GF-D8 (cell line): ENCODE measurements at places on chromosomes 11 and 22.

DNA sequence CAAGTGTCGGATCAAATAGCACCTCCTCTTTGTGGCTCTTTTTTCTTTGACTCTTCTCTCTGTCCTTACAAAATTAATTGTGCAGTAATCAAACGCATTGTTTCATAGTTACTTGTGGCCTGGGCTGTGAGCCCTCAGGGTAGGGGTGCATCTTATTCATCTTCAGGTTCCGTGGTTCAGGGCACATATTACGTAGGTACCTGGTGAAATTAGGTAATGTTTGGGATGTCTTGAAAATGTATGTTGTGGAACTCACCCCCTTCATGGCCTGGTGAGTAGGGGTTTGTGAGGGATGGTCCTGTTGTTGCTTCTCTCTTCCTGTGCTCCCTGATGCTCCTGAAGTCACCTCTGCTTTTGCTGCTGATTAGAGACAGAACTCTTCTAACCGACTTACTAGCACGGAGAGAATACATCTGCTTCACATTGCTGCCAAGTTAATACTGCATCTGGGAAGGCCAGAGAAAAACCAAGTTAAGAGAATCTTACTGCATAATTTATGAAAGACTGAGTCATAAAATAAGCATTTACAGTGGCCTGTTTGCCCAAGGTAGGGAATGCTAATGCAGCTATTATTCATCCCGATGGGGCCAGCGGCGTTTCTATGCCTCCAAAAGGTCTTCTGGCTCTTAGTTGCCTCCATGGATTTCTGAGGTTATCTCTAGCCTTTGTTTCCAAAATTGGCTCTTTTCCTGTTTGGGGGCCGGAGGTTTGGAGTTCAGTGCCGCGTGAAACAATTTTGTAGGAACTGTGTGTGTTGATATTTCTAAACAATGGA lies 66.9 kb downstream of the TBC1D22A start:
- DNase-seq = no peak

DNA sequence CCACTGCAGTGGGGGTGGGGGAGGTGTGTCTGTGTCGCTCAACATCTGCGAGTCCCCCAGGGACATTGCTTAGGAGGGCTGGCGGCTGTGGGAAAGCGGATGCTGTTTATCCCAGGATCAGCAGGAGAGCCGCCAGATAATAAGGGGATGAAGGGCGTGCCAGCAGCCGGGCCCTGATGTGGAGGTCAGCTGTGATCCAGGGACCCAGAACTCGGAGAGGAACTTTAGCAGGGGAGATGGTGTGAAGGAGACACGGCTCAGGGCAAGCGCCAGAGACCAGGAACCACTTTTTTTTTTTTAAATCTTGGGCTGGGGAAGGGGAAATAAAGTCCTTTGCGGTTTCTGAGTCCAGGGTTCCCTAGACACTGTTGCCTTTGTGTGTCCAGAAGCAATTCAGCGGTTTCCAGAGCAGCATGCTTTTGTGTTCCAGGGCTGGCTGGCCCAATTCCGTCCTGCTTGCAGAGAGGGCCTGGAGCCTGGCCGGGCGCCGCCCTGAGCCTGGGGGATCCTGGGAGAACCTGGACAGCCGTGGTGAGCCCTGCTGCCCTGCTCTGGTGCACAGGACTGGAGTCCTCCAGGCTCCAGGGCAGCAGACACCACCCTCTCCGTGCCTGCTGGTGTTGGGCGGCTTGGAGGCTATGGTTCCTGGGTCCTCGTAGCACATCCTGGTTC lies at the start of gene GRAMD4:
TSS of gene GRAMD4 (plus strand) at position 557 of the 672 bp plus-strand sequence. CDS start 6,414 bp downstream, outside the sequence.
- peak; percentile 51 for DNase-seq

DNA sequence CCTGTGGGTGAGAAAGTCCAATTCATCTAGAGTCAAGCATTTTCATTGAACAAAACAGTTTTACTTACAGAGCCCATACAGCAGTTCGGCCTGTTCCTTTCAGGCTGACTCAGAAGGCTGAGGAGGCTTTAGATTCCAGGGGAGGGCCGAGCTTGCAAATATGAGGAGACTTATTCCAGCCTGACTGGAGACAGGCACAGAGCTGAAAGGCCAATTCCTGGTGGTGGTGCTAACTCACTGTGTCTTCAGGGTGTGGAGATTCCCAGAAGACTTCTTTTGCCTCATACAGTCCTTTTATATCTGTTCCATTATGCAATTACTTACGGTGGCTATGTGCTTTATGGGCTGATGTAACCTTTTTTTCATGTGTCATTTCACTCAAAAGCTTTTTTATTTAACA lies at the start of gene OR51E2:
TSS of gene OR51E2 (minus strand) at position 269 of the 400 bp plus-strand sequence. CDS start 15,142 bp downstream, outside the sequence.
- no peak for DNase-seq

GRCh38 chr11:114886644-114887265 lies 208.4 kb downstream of the NXPE2 start:
- no peak for DNase-seq

- DNase-seq = no peak
Observed at GRCh38 chr11:31974366-31975136, 116.3 kb upstream of the RCN1 start.

DNA sequence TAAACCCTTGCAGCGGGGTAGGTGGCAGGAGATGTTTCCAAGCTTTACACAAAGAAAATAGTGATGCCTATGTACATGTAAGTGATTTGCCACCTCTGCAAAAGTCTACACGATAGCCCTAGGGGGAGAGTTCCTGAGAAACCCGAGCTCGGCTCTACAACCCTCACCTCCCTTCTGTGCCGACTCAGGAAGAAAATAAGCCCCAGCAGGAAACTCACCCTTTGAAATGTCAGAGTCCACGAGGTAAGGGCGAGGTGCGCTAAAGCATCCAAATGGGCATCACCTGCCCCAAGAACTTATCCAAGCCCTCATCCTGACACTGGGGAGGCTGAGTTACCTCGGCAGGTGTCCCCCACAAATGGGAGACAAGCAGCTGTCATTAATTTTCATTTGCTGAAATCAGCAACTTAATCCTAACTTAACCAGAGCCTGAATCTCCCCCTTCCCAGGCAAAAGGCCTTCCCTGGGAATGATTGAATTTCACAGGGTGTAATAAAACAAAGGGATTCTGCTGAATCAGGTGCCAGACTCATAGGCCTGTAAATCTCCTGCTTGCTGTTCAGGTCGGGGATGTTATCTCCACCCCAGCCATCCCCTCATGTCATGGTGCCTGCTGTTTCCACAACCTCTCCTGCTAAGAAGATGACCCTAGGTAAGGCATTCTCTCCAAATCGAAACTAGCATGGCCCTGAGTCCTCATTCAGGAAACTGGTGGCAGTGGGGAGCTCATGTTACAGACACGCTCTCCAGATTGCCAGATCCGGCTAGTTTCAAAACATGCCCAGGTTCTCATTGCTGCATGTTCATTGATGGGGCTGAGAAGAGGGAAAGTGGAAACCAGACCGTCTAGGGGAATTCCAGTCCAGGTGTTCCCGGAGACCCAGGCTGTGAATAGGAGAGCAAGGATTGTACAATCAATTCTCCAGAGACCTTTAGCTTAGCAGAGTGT lies 105.3 kb upstream of the KIRREL3 start:
- no peak for DNase-seq

DNA sequence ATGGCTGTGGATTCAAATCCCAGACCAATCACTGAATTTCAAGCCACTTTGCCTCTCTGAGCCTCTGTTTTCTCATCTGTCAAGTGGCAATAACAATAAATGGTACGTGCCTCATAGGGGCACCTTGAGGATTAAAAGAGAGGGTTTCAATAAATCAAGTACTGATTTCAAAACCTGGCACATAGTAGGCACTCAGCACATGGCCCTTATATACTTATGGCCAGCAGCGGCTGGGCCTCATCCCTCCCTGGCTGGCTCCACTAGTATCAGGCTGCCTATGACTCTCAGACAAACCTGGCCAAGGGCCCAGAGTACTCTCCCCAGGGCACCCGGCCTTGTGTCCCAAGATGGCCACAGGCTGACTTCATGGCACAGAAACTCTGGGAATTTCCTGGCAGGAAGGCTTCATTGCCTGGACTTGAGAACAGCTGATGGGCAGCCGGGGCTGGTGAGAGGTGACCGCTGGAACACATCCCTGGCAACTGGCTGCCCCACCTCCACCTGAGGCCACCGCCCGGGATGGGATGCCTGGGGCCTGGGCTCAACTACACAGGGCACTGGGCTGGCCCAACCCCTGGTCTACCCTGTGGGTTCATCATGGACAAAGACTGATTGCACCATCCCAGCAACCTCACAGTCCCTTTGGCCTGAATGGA lies 3.4 kb downstream of the FADS3 start:
- no peak for DNase-seq

DNA sequence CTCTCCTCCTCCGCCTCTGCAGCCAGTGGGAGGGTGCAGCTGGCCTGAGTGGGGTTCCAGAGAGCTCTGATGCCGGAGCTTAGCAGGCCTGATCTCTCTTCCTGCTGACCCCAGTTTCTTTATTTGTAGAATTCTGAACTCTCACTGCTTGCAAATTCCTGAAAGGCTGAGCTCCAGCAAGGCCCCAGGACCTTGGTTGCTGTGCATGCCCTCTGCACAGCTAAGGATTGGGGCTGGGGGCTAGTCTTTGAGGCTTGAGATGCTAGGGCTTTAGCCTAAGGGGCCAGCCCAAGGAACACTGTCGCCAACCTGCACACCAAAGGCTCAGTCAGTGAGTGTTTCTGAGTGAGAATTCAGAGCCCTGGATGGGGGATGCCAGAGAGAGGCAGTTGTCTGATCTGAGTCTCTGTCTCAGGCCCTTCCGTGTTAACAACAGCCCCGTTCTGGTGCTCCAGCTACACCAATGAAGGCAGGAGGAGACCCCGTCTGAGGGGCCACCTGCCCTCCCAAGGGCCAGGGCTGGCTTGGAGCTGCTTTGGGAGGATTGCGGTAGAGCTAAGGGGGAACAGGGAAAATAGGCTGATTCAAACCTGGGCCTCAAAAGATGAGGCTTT lies 106.0 kb upstream of the LMO1 start:
- no peak for DNase-seq

- DNase-seq = no peak
Observed at GRCh38 chr11:77758331-77758730, 62.2 kb downstream of the RSF1 start.

DNA sequence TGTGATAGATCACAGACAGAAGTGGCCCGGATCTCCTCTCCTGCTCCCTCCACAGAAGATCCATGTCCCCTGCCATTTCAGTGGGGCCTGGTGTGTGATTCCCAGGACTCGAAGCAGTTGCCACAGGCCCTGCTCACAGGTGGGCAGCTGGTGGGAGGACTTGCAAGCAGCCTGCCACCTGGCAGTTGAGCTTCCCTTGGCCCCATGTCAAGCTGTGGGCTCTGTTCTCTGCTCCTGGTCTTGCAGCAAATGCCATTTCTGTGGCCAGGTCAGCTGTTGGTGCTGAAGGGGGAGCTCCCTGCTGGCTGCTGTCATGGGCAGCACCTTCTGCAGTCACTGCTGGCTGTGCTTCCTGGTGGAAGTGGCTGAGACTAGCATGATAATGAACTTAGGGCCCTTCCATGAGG lies 59.1 kb upstream of the SLC22A12 start:
- peak; percentile 73 for DNase-seq

GRCh38 chr11:6323291-6323905 lies 3.1 kb upstream of the CAVIN3 start:
- no peak for DNase-seq
